ENCODE measurements at places on chromosomes 6 and 20. TPM values are rescaled to one million over a fixed set of nuclear protein-coding genes. Genes with fewer than 3 reads are reported as not detected.
A peak's percentile ranks its signal among the peaks of the same experiment; 100 is the strongest.

DNA sequence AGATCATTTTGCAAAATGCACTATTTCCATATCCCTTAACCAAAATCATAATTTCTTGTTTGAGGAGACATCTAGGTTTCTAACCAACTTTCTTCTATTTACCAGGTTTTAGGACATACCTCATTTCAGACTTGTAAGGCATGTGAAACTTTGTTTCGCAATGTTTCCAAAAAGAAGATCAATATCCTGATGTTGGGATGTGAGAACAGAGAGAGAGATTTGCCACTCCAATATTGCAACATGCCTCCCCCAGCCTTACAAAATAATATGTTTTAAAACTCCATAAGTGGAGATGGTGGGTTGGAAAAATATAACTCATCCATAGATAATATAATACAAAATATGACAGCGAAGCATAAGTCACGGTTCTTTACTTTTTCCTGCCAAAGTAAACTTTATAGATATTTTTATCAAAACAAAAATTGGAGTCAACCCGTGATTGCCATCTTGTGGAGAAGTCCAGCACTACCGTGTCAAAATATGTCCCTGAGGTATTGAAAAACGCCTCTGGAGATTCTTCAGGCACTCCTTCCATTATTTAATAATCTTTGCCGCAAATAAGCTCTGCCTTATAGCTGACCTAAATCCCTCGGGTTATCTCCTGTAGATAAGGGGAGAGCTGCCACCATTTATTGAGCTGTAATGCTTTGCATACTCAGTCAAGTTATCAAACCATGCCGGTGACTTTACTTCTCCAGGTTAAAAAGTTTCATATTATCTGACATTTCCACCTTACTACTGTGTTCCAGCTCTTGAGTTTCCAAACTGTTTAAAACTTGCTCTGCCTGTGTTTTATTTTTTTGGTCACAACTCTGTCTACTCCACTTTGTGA lies 534.2 kb downstream of the HACE1 start:
- DNase-seq = no peak

DNA sequence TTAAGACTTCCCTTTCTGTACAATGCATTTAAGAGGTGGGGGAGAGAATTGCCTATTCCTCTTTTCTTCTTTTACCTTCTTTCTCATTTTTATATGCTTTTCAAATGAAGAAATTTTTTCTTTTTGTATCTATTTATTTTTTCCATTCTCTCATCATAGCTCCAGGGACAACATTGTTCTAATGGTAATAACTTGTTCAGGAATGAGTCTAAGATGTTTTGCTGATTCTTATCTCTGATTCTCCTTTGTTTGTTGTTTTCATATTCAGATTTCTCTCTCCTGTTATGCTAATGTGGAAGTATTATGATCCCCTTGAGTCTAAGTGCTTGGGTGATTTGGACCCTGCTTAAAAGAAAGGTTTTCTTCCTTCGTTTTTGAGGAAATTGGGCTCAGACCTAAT lies 451.6 kb downstream of the CDKAL1 start:
- no peak for DNase-seq

IDH3B gene
- 122 TPM for total RNA-seq

DYNLT2 gene
- 0.94 TPM for total RNA-seq

GRCh38 chr20:63642527-63643247 lies 10.5 kb downstream of the STMN3 start:
- DNase-seq = no peak

- DNase-seq = no peak
Measured at GRCh38 chr20:40538131-40538530, 150.9 kb downstream of the MAFB start.

EPPIN gene
- total RNA-seq = not detected

GRCh38 chr6:116866281-116866871 lies 10.7 kb upstream of the RFX6 start:
- no peak for DNase-seq

DNA sequence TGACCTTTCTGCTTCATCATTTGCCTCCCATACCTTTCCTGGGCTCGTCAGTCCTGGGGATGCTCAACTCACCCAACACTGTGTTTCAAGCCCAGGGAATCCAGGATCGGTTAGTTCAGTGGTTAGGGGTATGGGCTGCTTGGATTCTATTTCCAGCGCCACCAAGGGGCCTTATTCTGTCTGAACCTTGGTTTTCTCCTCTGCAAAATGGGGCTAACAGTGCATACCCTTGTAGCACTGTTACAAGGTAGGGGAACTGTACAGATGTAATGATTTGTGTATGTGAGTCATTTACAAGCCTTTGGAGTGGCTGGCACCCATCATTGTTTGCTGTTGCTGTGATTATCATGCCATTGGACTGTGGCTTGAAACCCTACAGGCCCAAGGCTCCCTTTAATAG lies 14.5 kb upstream of the CSNK2A1 start:
- DNase-seq = no peak

GRCh38 chr20:57711311-57711712 lies 1.5 kb upstream of the PMEPA1 start:
- DNase-seq = no peak

- DNase-seq = no peak
Measured at GRCh38 chr20:17795501-17796071, 95.8 kb downstream of the BANF2 start.

DNA sequence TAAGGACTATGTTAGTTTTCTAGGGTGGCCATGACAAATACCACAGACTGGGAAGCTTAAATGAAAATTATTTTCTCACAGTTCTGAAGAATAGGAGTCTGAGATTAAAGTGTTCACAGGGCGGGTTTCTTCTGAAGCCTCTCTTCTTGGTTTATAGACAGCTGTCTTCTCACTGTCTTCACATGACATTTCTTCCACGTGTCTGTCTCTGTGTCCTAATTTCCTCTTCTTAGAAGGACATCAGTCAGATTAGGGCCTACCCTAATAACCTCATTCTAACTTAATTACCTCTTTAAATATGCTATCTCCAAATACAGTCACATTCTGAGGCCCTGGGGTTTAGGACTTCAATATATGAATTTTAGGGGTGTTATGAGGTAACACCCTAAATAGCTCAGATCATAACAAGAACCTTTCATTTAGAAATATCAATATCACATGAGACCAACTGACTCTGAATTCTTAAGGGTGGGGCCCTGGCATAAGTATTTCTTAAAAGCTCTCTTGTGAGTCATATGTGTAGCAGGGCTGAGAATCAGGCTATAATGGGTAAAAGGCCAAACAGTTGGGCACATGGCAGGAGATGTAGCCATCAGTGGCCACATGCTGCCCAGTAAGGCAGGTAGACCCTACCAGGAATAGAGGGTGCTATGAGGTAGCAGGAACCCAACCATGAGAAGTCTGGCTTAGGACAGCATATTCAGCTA lies 62.0 kb upstream of the TENT5A start:
- no peak for DNase-seq

- no peak for DNase-seq
Measured at GRCh38 chr6:96812077-96812703, 25.1 kb downstream of the GPR63 start.

OXT gene
- total RNA-seq = not detected

ZBTB12 gene
- 1.9 TPM for total RNA-seq

DNA sequence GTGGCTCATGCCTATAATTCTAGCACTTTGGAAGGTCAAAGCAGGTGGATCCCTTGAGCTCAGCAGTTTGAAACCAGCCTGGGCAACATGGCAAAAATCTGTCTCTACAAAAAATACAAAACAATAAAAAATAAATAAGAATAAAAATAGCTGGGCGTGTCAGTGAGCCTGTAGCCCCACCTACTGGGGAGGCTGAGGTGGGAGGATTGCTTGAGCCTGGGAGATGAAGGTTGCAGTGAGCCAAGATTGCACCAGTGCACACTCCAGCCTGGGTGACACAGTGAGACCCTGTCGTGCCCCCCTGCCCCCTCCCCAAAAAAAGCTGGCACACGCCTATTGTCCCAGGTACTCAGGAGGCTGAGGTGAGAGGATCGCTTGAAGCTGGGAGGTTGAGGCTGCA lies 35.1 kb upstream of the SRPK1 start:
- DNase-seq = no peak

DNA sequence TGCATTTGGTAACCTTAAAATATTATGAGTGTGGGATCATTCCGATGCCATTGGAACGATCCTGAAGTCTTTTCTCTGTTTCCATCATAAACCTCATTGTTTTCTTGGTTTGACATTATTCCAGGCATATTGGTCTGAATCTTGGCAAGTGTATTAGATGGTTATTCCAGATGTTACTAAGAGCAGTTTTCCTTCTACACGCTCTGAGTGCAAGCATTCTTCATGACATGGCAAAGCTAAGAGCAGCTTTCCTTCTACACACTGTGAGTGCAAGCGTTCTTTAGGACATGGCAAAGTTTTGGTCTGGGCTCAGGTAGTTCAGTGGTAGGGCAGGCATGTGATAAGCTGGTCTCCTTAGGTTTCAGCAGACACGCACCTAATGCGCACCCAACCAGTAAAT lies 53.0 kb downstream of the SMOC2 start:
- DNase-seq = no peak

GRCh38 chr6:41734666-41735426 lies 562 bp downstream of the TFEB start:
- DNase-seq = peak; percentile 52

NOX3 gene
- not detected for total RNA-seq

- DNase-seq = no peak
Measured at GRCh38 chr6:41670703-41671360, 32.6 kb downstream of the MDFI start.

DNA sequence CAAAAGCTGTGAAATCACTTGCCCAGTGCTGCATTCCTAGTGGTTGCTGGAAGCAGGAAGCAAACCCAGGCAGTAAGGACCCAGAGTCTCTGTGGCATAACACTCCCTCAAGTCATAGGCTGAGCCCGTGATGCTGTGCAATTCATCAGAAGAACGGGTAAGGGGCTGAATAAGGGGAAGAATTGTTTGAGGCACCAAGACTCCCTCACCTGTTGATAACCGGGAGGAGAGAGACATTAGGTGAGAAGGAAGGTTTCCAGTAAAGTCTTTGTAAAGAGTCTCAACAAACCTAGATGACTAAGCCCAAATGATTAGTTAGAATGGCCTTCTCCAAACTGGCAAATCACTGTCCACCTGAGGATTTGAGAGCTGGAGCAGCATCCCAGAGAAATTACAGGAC lies 18.3 kb downstream of the ENPP3 start:
- no peak for DNase-seq

DNA sequence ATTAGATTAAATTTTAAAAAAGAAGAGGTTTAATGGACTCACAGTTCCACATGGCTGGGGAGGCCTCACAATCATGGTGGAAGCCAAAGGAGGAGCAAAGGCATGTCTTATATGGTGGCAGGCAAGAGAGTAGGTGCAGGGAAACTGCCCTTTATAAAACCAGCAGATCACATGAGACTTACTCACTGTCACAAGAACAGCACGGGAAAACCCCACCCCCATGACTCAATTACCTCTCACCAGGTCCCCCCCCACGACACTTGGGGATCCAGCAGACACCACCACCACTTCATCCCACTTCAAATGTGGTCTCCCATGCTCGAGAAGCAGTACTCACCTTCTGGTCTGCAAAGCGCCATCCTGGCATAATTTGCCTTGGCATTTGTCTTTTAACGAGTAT lies 24.6 kb downstream of the MTFR2 start:
- DNase-seq = no peak

DNA sequence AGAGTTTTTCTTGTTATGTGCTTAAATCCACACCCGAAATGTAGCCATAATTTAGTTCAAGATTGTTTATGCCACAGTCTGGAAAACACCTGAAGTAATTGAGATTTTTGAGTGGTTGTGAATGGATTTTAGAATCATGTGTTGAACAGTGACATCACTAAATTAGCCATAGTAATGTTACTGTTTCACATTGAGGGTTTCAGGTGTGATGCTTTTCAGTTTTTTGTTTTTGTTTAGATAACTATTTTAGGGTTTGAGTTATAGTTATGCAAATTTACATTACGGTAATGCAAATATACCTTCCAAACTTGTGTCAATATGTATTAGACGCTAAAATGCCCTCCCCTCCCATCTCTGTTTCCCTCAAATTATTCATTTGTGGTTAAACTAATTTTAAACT lies 22.9 kb downstream of the QKI start:
- DNase-seq = no peak

- no peak for DNase-seq
Measured at GRCh38 chr6:16316741-16317251, 78.4 kb downstream of the GMPR start.

XKR7 gene
- not detected for total RNA-seq

GRCh38 chr6:10556589-10556988 lies 35.4 kb downstream of the GCNT2 start:
- DNase-seq = no peak

DNA sequence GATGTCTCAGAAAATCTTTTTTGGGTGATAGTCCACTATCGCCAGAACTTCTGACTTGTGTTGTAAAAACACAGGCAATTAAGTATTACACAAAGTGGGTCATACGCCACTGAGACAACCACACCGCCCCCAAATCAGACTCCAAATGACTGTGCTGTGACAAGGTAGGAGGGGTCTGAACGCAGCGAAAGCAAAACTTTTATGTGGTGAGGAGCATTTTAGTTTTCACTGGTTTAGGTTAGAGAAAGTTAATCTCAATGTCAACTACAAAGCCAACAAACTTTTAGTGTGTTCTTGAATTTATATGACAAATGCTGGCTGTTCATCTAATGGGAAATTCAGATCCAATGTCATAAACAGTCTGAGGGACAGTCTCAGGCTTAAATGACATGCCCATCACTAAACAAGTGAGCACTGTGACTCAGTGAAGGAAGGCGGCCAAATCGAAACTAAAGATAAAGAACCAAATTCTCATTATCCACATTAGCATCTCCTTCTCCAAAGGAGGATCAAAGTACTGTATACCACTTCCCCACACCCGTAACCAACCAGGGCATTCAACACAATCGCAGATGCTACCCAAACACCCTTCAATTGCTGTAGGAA lies 186.7 kb downstream of the GJA10 start:
- no peak for DNase-seq
